HCT116 (cell line): ENCODE measurements at places on chromosomes 12 and 14.

GRCh38 chr14:52042371-52043289, 26.2 kb downstream of the NID2 start:
- no peak for DNase-seq

- DNase-seq = no peak
Observed at GRCh38 chr14:30064454-30064853, 136.8 kb upstream of the PRKD1 start.

DNA sequence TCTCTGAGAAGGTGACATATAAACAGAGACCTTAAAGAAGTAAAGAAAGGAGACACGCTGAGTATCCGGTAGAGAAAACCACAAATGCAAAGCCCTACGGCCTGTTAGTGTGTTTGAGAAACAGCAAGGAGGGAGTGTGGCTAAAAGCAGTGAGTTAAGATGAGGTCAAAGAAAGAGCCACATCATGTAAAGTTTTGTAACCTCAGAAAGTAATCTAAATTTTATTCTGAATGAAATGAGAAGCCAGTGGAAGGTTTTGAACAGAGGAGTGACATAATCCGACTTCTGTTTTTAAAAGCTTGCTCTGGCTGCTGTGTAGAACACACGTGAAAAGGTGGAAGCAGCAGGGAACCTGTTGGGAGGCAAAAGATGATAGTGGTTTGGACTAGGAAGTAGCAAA, 32.6 kb downstream of the PPP2R5E start:
- no peak for DNase-seq

GRCh38 chr12:52037248-52037861, 13.9 kb upstream of the NR4A1 start:
- no peak for DNase-seq

DNA sequence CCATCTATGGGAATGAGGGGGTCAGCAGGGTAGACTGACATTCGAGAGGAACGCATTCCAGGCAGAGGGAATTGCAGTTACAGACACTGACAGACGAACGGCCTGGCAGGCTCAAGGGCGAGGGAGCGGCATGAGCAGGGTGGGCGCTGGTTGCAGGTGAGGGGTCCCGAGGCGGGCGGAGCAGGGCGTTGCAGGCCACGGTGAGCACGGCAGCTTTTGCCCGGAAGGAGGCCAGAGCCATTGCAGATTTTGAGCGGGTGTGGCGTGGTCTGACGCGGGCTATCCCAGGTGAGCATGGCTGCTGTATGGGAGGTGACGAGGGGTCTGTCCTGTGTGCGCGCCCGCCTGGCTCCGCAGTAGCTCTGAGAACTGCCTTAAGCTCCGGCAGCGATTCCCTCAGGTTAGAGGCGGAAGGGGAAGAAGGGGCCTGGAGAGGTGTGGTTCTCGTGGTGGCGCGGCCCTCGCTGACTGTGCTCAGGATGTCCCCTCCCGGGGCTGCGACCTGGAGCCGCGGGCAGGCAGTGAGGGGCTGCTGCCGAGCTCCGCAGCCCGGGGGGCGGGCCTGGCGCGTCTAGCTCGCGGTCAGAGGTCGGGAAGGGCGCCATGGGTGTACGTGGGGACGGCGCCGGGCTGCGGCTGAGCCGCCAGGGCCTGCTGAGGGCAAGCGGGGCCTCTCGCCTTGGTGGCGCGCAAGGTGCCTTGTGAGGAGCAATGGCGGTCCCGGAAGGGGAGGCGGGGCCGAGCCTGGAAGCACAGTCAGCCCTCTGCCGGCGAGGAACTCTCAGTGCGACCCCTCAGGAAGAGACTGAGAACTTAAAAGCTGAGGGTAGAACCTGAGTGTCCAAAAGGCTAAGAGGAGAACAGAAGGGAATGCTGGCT, 177.1 kb downstream of the CACNA1C start:
- no peak for DNase-seq

DNA sequence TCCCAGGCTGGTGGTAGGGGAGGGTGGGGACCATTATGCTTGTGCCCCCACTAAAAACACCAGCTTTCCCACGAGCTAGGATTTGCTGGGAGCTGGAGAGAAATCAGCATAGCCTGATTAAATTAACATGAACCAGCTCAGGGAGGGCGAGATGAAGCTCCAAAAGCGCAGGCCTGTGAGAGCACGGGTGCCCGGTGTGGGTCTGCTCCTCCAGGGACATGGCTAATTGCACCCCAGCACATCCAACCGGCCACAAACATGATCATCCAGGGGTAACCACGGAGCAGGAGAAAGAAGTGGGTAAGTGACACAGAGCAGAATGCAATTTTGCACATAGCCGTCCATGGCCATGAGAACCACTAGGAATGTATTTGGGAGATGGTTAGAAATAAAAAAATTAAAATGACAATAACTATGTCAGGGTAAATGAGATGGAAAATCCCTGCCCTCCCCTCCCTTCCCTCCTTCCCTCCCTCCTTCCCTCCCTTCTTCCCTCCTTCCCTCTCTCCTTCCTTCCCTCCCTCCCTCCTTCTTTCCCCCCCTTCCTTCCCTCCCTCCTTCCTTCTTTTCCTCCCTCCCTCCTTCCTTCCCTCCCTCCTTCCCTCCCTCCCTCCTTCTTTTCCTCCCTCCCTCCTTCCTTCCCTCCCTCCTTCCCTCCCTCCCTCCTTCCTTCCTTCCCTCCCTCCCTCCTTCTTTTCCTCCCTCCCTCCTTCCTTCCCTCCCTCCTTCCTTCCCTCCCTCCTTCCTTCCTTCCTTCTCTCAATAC, 26.9 kb downstream of the CLMN start:
- DNase-seq = no peak

DNA sequence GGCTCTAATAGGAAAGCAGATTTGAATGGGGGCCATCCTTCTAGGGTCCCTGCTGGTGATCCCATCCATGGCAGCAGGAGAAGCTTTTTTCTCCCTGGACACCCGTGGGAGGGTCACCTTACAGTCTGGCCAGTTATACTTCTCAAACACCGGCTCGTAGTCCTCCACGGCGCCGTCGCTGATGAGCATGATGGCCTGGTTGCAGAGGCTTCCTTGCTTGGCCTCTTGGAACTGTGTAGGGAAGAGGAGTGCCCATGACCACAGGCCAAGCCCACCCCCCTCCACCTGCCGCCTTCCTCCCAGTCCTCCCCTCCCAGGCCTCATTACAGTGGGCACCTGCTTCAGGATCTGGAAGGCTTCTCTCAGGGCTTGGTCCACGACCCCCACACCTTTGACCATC, 33.8 kb downstream of the CACNA2D4 start:
- DNase-seq = no peak

- no peak for DNase-seq
Observed at GRCh38 chr12:100566887-100567637, 6.4 kb upstream of the GAS2L3 start.

- no peak for DNase-seq
Observed at GRCh38 chr12:46300910-46301309, 32.1 kb upstream of the SLC38A1 start.

- no peak for DNase-seq
Observed at GRCh38 chr14:34732802-34733201, 18.4 kb upstream of the CFL2 start.

DNA sequence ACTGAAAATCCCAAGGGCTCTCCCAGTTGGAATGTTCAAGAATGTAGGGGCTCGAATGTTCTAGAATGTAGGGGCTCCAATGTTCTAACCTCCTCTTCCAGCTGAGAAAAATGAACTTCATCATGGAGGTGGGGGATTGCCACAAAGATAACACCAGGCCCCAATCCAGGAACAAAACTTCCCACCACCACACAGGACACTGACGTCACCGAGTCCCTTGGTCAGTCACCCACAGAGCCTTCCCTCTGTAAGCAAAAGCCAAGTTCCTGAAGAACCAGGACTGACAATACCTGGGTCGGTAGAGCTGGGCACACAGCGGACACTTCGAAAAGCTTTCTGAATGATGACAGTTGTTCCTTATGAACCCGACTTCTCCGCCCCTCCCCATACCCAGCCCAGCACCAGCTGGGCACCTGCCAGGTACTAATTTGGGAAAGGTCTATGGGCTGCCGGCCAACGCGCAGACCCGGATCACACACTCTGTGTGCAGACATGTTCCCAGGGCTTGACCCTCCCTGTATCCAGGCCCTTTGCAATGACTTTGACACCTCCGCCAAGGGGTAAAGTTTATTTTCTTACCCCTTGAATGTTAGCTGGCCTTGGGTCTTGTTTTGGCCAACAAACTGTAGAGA, 18.9 kb downstream of the ITPK1 start:
- DNase-seq = no peak

DNA sequence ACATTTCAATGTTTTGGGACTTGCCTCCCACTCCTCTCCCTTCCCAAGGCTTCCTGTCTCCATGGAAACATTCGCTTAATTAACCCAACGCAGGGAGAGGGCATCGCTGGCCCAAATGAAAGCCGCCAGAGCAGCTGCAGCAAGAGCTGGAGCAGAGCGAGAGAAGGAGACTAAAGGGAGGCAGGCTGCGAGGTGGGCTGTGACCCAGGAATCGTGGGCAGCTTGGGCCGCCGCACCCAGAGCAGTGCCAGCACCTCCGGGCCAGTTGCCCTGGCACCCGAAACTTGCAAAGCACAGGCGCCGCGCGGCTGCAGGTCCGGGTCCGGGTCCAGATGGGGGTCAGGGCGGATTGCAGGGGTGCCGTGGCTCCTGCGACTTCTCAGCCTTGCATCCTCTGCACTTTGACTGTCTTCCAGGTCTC, 43.5 kb upstream of the PTPRQ start:
- no peak for DNase-seq

DNA sequence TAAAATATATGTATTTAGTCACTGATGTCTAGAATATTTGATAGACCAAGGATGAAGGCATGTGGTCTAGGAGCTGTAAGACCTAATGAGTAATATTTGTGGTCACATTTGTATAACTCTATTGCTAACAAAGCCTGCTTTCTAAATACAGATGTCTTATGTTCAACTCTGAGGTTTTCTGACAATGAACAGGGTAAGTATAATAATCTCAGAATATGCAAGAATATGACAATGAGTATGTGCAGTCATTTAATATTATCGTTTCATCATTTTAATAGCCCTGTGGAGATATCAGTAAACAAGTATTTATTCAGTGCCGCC, 389.6 kb downstream of the LRIG3 start:
- DNase-seq = no peak

GRCh38 chr12:42468341-42468821, 121.2 kb downstream of the PRICKLE1 start:
- no peak for DNase-seq

- no peak for DNase-seq
Observed at GRCh38 chr14:54117396-54117795, 160.8 kb upstream of the BMP4 start.

GRCh38 chr12:130970908-130971233, 17.2 kb downstream of the ADGRD1 start:
- no peak for DNase-seq
